Type B pancreatic cell (in vitro differentiated cells): ENCODE measurements at places on chromosomes 3 and 15.

DNA sequence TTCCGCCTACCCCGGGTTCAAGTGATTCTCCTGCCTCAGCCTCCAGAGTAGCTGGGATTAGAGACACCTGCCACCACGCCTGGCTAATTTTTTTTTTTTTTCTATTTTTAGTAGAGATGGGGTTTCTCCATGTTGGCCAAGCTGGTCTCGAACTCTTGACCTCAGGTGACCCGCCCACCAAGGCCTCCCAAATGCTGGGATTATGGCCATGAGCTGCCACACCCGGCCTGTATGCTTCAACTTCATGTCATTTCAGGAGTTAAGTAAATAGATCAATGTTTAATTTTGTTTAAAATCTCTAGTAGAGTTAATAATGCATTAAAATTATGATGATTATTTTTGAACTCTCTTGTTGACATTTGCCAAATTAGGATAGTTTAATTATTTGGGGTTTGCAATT, 121.1 kb upstream of the ALDH1A3 start:
- no peak for DNase-seq

DNA sequence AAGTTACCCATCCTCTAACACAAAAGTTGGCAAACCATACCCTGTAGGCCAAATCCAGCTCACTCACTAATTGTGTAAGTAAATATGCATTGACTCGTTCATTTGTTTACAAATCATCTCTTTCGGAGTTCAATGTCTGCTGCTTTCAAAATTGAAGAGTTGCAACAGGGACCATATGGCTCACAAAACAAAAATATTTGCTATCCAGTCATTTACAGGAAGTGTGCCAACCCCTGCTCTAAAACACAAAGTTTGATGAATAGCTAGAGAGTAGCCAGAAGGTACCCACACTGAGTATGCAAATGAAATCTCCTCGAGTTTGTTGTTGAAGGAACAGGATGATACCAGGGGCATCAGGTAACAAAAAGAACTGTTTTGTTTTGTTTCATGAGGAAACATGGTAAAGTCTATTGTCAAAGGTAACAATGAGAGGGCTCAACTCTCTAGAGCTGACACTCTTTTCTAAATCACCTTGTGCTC, 236.2 kb upstream of the THBS1 start:
- no peak for DNase-seq

GRCh38 chr15:59444980-59445545, 7.1 kb downstream of the FAM81A start:
- DNase-seq = no peak

DNA sequence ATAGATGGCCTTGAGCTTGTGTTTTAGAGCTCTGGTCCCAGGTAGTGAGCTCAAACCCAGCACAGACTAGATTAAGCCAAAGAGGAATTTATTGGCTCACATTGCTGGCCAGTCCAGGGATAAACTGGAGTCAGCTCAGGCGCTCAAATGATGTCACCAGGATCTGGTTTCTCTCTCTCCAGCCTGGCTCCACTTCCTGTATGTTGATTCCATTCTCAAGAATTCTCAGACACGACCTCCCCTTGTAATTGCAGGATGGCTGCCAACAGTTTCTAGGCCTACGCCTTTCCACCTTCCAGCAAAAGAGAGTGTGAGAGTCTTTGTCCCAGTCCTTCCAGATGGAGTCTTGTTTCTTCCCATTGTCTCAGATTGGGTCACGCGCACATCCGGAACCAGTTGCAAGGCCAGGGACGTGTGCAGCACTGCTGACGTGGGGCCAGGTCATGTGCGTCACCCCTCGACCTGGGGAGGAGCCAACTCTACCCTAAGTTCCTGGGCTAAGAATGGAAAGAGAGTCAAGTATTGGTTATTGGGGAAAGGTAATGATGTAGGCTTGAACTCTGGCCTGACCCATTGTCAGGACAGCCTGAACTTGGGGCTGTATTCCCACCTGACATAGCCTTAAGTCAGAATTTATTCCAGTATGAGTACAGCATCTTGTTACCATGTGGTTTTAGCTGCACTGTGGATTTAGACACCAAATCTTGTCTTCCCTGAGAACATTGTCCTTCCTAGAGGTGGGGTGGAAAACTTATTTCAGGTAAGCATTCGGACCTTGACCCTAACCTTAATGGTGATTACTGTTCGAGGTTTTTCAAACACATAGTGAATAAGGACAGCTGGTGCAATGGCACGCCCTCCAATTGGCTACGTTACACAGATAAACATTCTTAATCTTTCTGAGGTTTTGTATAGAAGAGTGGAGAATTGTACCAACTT, 31.6 kb downstream of the CACNA1D start:
- DNase-seq = no peak
